Right lung (tissue), 10 donors: ENCODE measurements at places on chromosomes 3 and 15. TPM values are rescaled to one million over a fixed set of nuclear protein-coding genes. Genes with fewer than 3 reads are reported as not detected.
A peak's percentile ranks its signal among the peaks of the same experiment; 100 is the strongest.

DNA sequence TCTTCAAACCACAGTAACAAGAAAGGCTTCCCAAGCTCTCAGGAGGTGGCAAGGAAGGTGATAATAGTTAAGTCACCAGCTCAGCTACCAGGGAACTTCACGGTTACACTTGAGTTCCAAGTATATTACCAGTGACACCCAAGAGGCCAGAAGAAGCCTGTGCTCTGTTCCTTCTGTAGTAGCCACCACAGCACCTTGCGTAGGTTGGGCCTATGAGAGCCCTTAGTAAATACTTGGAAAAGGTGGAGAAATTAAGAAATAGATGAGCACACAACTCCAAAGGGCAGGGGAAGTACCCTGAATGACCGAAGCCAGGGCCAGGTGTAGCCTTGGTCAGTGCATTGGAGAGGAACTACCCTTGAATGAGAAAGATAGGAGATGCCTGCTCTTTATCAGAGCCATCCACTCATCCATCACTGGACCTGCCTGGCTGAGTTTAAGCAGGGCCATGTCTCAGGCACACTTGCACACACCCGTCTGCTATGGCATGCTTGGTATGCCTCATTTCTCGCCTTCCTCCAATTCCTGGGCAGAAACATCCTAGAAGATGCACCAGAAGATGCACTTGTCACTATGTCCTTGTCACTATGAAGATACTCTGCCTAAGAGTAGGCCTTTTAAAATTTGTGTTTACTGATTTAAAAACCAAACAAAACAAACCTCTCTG, 32.6 kb upstream of the NDUFB4 start:
- no peak for DNase-seq

Gene EEF1AKMT4
- 4.0 TPM for polyA plus RNA-seq

Gene CEMIP
- 13.7 TPM for polyA plus RNA-seq

DNA sequence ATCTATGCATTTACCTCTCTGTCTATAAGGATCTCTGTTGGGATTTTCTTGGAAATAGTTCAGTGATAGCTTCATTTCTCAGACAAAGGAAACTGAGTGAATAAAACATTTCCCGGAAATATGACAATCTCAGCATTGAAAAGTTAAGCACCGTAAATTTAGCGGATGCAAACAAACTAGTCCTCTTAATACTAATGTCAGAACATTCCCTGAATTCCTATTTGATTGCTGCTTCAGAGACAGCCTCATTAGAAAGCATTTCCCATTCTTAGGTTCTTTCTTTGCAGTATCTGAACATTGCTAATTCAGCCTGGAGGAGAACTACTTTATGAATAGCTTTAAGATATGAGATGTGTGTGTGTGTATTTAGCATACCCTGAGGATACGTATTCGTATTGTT, 101.3 kb downstream of the NR2F2 start:
- no peak for DNase-seq

- no peak for DNase-seq
Observed at GRCh38 chr15:35596285-35596684, 50.3 kb upstream of the DPH6 start.

Gene SENP7
- polyA plus RNA-seq = 135 TPM

DNA sequence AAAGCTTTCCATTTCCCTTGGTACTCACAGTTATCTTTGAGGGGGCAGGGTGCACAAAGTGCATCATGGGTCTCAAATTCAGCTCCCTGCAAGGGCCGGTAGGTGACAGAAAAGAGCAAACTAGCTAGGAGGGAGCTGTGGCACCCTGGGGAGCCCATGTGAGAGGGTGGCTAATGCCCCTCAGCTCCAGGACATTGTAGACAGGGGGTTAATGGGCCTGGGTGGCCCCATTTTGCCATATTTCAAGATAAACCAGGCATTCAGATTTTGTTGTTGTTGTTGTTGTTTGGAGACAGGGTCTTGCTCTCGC, 3.7 kb upstream of the SLC6A6 start:
- no peak for DNase-seq

GRCh38 chr15:88113613-88114308, 142.8 kb downstream of the NTRK3 start:
- peak; percentile 55 for DNase-seq

Gene GOLGA8T
- polyA plus RNA-seq = not detected
